ENCODE measurements at places on chromosomes 2 and 18. TPM values are rescaled to one million over a fixed set of nuclear protein-coding genes. Genes with fewer than 3 reads are reported as not detected.
A peak's percentile ranks its signal among the peaks of the same experiment; 100 is the strongest.

GRCh38 chr2:135960656-135961551 lies 24.5 kb downstream of the DARS1 start:
- no peak overlapping the region for H3K27ac ChIP-seq
- H3K36me3 ChIP-seq, result no peaks in the 10 kb centered on the region
- no peak for DNase-seq
- H3K27me3 ChIP-seq, result no peaks in the 10 kb centered on the region
- no peaks in the 10 kb centered on the region for H3K4me1 ChIP-seq

- peaks cover 1% of the 10 kb centered on the region for H3K4me1 ChIP-seq
- no peak for DNase-seq
- no peaks in the 10 kb centered on the region for H3K36me3 ChIP-seq
- no peak overlapping the region for H3K4me3 ChIP-seq
Measured at GRCh38 chr2:9235147-9236044, 28.8 kb downstream of the ASAP2 start.

- H3K4me1 ChIP-seq, result no peaks in the 10 kb centered on the region
- no peaks in the 10 kb centered on the region for H3K27me3 ChIP-seq
- H3K27ac ChIP-seq, result no peak overlapping the region
- DNase-seq, result no peak
- no peak overlapping the region for H3K4me3 ChIP-seq
Measured at GRCh38 chr2:156182132-156182531, 150.4 kb downstream of the NR4A2 start.

DNA sequence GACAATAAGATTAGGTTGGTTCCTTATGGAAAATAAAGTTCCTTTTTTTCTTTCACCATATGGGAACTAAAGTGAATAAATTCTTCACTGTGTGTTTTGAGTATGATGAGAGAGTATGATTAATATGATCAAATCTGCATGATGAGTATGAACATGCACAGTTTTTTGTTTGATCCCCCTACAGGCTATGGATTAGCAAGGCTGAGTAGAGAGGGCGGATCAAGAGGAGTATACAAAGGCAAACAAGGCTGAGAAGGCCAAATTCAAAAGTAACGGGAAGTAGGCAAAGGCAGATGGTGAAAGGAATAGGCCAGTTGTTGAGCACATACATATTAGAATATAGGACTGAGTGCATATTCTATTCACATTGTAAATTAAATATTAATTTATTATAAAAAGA lies 508.2 kb downstream of the LRRTM4 start:
- no peak for DNase-seq
- H3K36me3 ChIP-seq, result no peaks in the 10 kb centered on the region
- no peak overlapping the region for H3K4me3 ChIP-seq

DNA sequence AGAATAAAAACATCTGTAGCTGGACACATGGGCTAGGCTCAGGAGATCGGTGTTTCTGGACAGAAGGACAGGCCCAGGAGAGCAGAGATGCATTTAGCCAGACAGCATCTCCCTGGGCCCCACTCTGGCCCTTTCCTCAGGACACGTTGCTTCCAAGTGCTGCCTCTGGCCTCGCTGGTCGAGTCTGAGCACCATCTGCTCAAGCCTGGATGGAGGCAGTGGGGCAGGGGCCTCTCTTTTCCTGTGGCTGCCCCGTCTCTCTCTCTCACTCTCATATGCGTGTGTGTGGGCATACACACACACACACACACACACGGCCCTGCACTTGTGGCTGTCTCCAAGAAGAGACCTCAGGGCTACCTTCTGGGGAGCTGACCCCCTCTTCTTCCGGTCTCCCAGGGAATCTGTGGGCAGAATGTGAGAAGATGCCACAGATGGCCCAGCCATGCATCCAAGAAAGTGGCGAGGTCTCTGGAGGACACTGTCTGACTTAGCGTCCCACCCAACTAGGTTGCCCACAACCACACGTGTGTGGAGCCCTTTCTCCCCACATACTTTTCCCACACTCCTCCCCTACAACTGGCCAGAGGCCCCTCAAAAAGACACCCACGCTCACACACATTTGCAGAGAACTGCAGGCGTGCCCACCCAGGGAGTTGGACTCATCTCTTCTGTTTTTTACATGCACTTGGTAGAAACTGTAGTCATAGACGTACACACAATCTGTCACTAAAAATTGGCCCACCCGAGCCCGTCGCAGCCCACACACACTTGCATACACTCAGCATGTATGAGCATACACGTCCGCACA lies 19.9 kb downstream of the CELF4 start:
- H3K4me1 ChIP-seq, result no peaks in the 10 kb centered on the region
- H3K4me3 ChIP-seq, result no peak overlapping the region
- no peak for DNase-seq
- no peak overlapping the region for H3K27ac ChIP-seq
- no peaks in the 10 kb centered on the region for H3K36me3 ChIP-seq

DNA sequence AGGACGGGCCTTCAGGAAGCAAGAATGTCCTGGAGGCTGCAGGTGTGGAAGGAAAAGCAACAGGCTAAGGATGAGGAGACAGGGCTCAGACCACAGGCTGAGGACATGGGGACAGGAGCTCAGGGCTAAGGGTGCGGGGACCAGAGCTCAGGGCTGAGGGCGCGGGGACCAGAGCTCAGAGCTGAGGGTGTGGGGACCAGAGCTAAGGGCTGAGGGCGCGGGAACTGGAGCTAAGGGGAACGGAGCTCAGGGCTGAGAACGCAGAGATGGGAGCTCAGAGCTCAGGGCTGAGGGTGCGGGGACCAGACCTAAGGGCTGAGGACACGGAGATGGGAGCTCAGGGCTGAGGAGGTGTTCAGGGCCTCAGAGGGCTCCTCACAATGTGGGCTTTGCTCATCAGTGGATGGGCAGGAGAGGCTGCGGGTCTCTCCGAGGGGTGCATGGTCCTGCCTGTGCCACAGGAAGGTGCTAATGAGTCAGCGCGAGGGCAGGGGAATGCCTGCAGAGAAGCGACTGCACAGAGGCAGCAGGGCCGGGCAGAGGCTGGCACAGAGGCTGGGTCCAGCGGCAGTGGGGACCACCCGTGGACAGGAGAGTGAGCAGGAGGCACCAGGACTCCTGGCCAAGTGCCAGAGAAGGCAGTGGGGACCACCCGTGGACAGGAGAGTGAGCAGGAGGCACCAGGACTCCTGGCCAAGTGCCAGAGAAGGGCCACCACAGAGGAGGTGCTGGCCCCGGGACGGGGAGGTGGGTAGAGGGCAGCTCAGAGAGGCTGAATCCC lies 271.7 kb downstream of the TWIST2 start:
- H3K27ac ChIP-seq, result no peak overlapping the region
- H3K4me1 ChIP-seq, result no peaks in the 10 kb centered on the region
- H3K36me3 ChIP-seq, result no peaks in the 10 kb centered on the region
- H3K4me3 ChIP-seq, result no peak overlapping the region
- no peaks in the 10 kb centered on the region for H3K27me3 ChIP-seq

- no peak for DNase-seq
- no peaks in the 10 kb centered on the region for H3K27me3 ChIP-seq
- H3K4me1 ChIP-seq, result no peaks in the 10 kb centered on the region
- H3K36me3 ChIP-seq, result no peaks in the 10 kb centered on the region
- no peak overlapping the region for H3K4me3 ChIP-seq
- H3K27ac ChIP-seq, result no peak overlapping the region
Measured at GRCh38 chr2:64661741-64662169, 8.0 kb upstream of the SERTAD2 start.

- no peaks in the 10 kb centered on the region for H3K27me3 ChIP-seq
- H3K4me3 ChIP-seq, result no peak overlapping the region
- H3K27ac ChIP-seq, result no peak overlapping the region
- no peaks in the 10 kb centered on the region for H3K36me3 ChIP-seq
- H3K4me1 ChIP-seq, result no peaks in the 10 kb centered on the region
Measured at GRCh38 chr2:66192888-66193287, 242.0 kb upstream of the MEIS1 start.

- no peaks in the 10 kb centered on the region for H3K36me3 ChIP-seq
- H3K27me3 ChIP-seq, result no peaks in the 10 kb centered on the region
- H3K27ac ChIP-seq, result no peak overlapping the region
Measured at GRCh38 chr2:64839844-64840243, 149.4 kb upstream of the SLC1A4 start.

DNA sequence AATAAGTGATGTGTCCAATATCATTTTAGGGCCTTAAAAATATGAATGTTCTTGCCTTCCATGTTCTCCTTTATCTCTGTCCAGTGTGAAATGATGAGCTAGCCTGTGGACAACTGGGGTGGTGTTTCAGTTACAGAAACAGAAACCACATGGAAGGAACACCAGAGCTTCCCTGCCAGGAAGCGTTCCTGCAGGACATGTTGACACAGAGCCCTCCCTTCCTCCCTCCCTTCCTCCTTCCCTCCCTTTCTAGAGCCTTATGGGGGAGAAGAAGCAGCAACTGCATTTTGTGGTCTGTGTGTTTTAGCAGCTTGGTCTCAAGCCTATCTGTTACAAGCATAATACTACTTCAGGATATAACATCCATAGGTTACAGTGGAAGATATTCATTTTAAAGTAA lies 539.7 kb upstream of the NETO1 start:
- no peak overlapping the region for H3K4me3 ChIP-seq
- no peak for DNase-seq
- no peaks in the 10 kb centered on the region for H3K27me3 ChIP-seq
- no peaks in the 10 kb centered on the region for H3K36me3 ChIP-seq
- H3K27ac ChIP-seq, result no peak overlapping the region

DNA sequence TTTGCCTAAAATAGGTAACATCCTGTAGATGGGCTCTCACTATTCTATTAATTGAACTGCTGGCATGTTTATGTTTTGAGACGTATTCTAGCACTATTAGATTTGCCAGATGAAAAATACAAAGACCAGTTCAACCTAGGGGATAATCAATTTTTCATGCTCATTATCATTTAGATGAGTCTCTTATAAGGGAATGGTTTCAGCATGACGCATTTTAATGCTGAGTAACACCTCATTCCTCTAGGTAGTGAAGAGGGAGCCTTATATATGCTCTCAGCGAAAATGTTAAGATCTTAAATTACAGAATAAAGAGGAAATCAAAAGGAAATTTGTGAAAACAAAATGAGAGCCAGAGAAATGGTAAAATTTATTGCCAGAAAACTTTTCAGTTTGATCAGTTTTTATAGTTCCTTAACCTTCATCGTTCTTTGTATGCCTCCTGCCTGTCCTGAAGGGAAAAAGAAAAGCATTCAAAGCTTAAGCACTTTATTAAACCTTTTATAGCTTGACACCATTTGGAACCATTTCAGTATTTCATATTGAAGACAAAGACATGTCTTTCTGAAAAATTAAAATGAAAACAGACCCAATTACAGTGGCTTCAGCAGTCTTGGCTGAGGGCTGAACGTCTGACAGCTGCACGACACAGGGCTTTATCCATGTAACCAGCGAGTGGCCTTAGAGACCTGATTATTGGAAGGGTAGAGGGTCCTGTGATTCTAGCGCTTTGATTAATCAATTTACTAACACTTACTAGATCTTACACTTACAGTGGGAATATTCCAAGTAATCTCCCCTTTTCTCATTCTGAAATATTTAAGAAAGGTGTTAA lies 112.8 kb downstream of the ADCYAP1 start:
- H3K36me3 ChIP-seq, result no peaks in the 10 kb centered on the region
- no peak overlapping the region for H3K4me3 ChIP-seq
- no peak overlapping the region for H3K27ac ChIP-seq

GRCh38 chr2:211748339-211748738 lies 790.3 kb downstream of the ERBB4 start:
- no peaks in the 10 kb centered on the region for H3K27me3 ChIP-seq
- no peak overlapping the region for H3K4me3 ChIP-seq
- H3K27ac ChIP-seq, result no peak overlapping the region

DNA sequence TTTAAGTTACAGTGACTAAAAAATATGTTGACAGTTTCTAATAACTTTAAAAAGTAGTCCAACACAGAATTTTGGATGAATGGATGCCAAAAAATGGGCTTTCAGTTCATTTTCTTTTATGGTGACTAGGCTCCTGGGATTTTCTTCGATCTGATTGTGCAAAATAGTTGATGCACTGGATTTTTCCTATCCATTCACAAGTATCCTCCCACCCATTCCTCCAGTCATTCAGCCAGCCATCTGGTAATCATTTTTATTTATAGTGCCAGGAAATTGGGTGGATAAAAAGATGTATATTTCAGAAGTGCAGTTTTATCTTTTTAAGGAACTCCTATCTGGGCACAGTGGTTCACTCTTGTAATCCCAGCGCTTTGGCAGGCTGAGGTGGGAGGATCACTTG lies 175.1 kb downstream of the PTPRM start:
- H3K27me3 ChIP-seq, result no peaks in the 10 kb centered on the region
- no peak overlapping the region for H3K27ac ChIP-seq
- no peak for DNase-seq
- H3K36me3 ChIP-seq, result no peaks in the 10 kb centered on the region

DNA sequence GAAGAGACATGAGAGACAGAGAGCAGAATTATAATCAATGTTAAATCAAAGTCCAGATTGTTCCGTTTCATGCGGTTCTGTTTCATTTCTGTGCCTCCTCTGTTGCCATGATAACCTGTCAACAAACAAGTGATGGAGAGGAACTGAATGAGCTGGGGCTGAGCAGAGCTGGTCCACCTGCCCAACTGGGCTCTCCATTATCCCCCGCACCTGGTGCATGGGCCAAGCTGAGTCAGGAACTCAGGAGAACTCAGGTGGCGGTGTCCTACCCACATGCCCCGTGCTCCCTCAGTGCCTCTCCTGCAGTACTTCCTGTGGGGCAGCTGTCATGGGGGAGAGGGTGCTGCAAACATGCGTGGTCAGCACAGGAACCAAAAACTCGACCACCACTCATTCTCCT lies 178.8 kb downstream of the TTC32 start:
- no peak overlapping the region for H3K27ac ChIP-seq
- no peak for DNase-seq
- H3K4me1 ChIP-seq, result no peaks in the 10 kb centered on the region
- H3K27me3 ChIP-seq, result no peaks in the 10 kb centered on the region

GRCh38 chr2:222760301-222760897 lies 88.9 kb downstream of the MOGAT1 start:
- no peaks in the 10 kb centered on the region for H3K4me1 ChIP-seq
- no peak overlapping the region for H3K27ac ChIP-seq
- H3K4me3 ChIP-seq, result no peak overlapping the region
- no peaks in the 10 kb centered on the region for H3K27me3 ChIP-seq

GRCh38 chr2:162928356-162928755 lies 89.8 kb upstream of the KCNH7 start:
- DNase-seq, result no peak
- no peaks in the 10 kb centered on the region for H3K27me3 ChIP-seq
- no peak overlapping the region for H3K4me3 ChIP-seq
- H3K36me3 ChIP-seq, result no peaks in the 10 kb centered on the region

GRCh38 chr2:199851501-199851810 lies 464 bp upstream of the FTCDNL1 start:
- no peaks in the 10 kb centered on the region for H3K36me3 ChIP-seq
- DNase-seq, result no peak
- peak overlapping the region; percentile 48 for H3K4me3 ChIP-seq
- no peaks in the 10 kb centered on the region for H3K27me3 ChIP-seq
- H3K4me1 ChIP-seq, result no peaks in the 10 kb centered on the region
- no peak overlapping the region for H3K27ac ChIP-seq

- H3K36me3 ChIP-seq, result peaks cover 2% of the 10 kb centered on the region
- H3K27me3 ChIP-seq, result no peaks in the 10 kb centered on the region
- no peak overlapping the region for H3K27ac ChIP-seq
Measured at GRCh38 chr2:207103132-207103531, 62.6 kb downstream of the KLF7 start.

The TNFRSF11A gene
- total RNA-seq, result 9.1 TPM

The POTEC gene
- not detected for total RNA-seq

The TMEM131 gene
- 37.7 TPM for total RNA-seq

The CDH7 gene
- 0.06 TPM for total RNA-seq

The BOK gene
- 11.6 TPM for total RNA-seq
